K562 (cell line): ENCODE measurements at places on chromosomes 5 and 9. TPM values are rescaled to one million over a fixed set of nuclear protein-coding genes. Genes with fewer than 3 reads are reported as not detected.
A peak's percentile ranks its signal among the peaks of the same experiment; 100 is the strongest.

- no peaks in the 10 kb centered on the region for H3K4me1 ChIP-seq
- H3K36me3 ChIP-seq = peaks cover 19% of the 10 kb centered on the region; the same call in 2 of the 3 replicates
- H3K27me3 ChIP-seq = no peaks in the 10 kb centered on the region
- H3K27ac ChIP-seq = no peak overlapping the region
- no peak for DNase-seq
Measured at GRCh38 chr5:94675965-94676618, 57.6 kb downstream of the SLF1 start.

GRCh38 chr5:173853370-173854131 lies 34.6 kb upstream of the CPEB4 start:
- H3K4me1 ChIP-seq = peaks cover 86% of the 10 kb centered on the region
- DNase-seq = peak; percentile 97
- peak overlapping the region; percentile 91 for H3K27ac ChIP-seq
- H3K4me3 ChIP-seq = no peak overlapping the region
- H3K27me3 ChIP-seq = no peaks in the 10 kb centered on the region
- H3K36me3 ChIP-seq = no peaks in the 10 kb centered on the region

DNA sequence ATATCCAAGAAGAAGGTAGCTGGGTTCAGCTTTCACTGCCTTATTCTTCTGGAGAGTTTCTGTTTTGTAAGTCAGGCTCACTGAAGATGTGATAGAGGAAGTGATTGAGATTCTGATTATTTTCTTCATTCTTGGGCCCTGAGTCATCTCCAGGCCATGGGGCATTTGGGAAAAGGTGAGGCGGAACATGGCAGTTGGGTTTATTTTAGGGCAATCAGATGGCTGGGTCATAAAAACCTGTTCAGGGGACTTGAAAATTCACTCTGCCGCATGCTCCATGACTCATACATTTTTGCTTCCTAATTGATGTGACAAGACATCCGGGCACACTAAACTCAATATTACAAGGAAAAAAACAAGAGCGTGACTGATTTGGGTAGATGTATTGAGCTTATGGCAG lies 265.7 kb upstream of the KLF4 start:
- H3K27ac ChIP-seq = no peak overlapping the region
- H3K4me1 ChIP-seq = peaks cover 8% of the 10 kb centered on the region; the same call in 2 of the 3 replicates
- DNase-seq = no peak
- no peak overlapping the region for H3K4me3 ChIP-seq
- H3K36me3 ChIP-seq = no peaks in the 10 kb centered on the region

Gene PLAC8L1
- 0.27 TPM in 1 of 2 replicates, not detected in the other for total RNA-seq

Gene S100Z
- 0.36 TPM in 1 of 2 replicates, not detected in the other for total RNA-seq
